ENCODE measurements at places on chromosomes 13 and 19.

DNA sequence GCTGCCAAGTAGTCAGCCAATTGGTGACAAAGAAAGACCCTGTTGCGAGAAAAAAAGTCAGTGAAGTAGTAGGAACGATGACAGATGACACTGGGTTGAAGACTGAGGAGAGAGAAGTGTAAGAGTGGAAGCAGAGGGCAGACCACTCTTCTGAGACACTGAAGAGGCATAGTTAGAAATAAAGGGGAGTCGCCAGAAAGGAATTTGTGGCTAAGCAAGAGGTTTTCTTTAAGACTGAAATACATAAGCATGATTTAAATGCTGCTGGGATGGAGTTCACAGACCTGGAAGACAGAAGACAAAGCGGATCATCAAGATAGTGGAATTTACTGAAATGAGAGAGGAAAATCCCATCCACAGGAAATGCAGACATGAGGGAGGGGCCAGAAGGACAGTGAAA is 56.2 kb upstream of the USPL1 start:
- DNase-seq: no peak

DNA sequence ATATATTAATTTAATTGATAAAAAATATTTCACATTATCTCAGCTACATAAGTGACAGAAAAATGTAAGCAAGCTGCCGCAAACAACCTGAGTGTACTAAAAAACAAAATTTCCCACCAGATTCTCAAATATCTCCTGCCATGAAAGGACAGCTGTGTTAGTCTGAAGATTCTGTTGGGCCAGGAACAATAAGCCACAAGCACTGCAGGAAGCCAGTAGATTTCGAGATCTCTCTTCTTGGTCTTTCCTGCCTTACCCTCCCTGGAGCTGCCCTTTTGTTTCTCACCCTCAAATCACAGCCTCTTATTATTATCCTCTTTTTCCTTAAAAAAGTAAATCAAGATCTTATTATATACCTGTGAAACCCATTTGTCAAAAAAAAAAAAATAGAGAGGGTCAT is 165.6 kb downstream of the EFNB2 start:
- DNase-seq: no peak

DNA sequence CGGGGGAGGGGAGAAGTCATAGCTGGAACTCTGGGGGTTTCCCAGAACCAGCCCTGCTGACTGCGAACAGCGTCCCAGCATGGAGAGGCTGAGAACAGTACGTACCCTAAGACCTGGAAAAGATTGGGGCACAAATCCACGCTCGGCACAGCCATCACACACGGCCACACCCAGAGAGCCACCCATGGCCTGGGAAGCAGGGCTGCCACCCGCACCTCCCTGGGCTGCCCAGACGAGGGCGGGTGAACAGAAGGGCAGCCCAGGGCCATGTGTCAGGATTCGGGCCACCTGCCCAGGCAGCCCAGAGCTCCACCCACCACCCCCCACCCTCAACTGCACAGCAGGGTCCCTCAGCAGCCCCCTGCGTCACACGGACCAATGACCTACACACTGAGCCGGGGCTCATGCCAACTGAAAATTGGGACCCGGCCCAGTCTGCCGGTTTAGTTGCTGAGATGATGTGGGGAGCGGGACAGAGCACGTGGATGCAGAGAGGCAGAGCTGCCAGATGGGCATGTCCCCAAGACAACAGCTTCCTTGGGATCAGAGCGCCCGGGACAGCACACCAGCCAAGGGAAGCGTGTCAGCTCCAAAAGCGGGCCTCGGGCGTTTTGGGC is 8.5 kb downstream of the UBXN6 start:
- DNase-seq: no peak

DNA sequence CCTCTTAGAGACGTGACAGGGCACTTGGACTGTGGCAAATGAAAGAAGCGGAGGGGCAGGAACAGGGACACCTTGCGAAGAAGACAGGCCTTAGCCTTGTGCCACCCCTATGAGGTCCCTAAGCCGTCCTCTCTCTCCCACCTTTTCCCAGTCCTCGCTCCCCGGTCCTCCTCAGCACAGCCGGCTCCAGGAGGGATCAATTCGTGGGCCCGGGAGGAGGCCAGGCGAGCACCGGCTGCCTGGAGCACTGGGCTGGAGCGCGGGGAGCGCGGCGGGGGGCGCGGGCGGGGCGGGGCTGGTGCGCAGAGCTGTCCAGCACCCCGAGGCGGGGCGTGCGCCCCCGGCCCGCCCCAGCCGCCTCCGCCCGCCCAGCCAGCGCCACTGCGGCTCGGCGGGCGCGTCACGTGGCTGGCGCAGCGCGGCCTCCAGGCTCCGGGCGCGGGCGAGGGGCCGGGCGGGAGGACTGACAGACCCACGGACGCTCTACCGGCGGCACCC is at the start of gene LRP3:
LRP3 (plus strand) TSS at position 466 of the 498 bp plus-strand sequence. CDS start 456 bp downstream, outside the sequence.
- DNase-seq: no peak

GRCh38 chr13:105184201-105184600 is 1351.3 kb downstream of the EFNB2 start:
- DNase-seq: no peak

DNA sequence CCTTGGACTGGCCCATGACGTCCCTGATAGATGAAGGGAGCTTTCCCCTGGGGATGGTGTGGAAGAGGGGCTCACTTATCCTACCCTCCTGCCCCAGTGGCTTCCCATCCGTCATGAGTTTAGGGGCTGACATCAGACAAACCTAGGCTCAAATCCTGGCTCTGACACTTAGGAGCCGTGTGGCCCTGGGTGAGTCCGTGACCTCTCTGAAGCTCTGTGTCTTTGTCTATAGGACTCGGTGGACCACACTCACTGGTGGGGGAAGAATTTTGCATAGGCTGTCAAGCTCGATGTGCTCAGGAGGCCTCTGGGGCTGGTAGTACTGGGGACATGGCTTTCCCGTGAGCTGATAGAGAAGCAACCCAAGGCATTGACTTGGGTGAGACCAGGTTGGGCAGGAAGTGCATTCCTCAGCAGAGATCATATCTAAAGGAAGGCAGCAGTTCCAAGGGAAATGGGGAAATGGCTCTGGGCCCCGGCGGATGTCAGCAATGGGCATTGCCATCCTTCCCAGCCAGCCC is 17.4 kb upstream of the AP1M2 start:
- DNase-seq: no peak

GRCh38 chr13:43134868-43135267 is 111.5 kb downstream of the DNAJC15 start:
- no peak for DNase-seq

GRCh38 chr19:44635581-44636438 is 7.9 kb upstream of the PVR start:
- no peak for DNase-seq

DNA sequence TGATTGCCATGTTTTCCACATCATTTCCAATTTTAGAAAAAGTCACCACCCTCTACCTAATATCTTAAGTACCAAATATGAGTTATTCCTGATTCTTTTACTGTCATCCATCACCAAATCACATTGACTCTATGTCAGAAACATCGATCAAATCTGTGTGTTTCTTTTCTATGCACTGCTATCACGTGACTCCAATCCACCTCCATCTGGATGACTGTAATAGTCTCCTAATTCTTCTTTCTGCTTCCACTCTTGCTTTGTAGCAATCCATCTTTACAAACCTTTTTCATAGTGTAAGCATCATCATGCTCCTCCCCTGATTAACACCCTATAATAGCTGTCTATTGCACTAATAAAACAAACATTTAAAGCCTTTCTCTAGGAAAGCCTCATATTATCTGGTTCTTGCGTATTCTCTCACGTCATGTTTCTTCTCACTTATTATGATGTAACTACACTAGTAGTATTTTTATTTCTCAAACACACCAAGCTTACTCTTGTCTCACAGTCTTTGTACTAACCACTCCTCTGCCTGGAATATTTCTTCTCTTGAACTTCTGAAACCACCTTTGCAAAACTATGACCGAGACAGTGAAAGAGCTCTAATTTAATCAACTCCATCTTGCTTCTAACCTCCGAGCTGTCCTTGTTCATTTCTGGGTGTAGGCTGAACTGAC is 10.7 kb upstream of the FPR3 start:
- DNase-seq: no peak

DNA sequence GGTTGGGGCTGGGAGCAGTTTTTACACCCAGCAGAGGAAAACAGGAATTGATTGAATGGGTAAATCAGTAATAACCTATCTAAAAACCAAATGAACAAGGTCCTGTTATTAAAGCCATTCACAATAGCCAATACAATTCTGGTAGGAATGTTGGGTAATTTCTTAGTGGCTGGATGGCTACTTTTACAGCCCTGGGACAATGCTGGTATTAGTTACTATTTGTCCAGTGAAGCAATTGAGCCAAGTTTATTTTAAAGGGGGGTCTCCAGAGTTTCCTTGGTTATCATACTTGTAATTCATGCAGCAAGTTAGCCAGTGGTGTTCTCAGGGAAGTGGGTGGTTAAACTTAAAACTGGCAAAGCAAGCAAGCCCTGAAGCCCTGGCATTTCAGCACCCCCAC is 92.3 kb upstream of the STARD13 start:
- no peak for DNase-seq

DNA sequence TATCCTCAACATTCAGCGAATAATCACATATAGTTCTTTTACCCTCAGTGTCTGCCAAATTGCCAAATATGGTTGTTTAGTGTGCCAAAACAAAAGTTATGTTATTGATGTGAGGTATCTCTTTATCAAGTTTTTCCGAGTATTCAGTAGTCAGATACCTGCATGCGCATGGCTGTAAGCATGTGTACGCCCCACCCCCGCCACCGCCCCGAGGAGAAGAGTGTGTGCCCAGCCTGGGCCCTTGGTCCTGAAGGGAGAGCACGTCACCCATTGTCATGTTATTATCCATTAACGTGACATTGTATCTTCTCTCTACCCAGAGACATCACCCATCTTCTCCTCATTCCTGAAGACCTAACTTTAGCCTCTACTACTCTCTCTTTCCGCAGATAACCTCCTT is 147.0 kb downstream of the SHISA2 start:
- no peak for DNase-seq

DNA sequence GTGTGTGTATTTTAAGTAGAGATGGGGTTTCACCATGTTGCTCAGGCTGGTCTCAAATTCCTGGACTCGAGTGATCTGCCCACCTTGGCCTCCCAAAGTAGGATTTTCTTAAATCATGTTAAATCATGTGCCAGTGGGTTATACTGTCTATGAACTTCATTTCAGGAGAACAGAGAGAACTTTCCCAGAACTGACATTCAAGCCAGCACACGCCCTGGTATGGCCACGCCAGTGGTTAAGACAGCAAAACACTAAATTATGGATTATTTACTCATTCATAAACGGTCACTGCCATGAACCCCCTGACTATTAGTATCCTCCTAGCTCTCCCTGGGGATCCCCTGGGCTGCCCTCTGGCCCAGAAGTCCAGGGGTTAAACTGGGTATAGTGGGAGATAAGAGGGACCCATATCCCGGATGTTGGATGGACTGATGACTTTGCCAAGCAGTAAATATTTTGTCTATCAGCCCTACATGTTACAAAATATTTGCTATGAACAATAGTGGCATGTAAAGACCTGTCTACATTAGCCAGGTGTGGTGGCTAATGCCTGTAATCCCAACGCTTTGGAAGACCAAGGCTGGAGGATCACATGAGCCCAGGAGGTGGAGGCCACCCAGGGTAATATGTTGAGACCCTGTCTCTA is 16.1 kb upstream of the STRN4 start:
- no peak for DNase-seq

- no peak for DNase-seq
Measured at GRCh38 chr19:7844405-7844804, 14.4 kb downstream of the EVI5L start.

GRCh38 chr13:42990291-42991232 is 1.5 kb downstream of the EPSTI1 start:
- no peak for DNase-seq

DNA sequence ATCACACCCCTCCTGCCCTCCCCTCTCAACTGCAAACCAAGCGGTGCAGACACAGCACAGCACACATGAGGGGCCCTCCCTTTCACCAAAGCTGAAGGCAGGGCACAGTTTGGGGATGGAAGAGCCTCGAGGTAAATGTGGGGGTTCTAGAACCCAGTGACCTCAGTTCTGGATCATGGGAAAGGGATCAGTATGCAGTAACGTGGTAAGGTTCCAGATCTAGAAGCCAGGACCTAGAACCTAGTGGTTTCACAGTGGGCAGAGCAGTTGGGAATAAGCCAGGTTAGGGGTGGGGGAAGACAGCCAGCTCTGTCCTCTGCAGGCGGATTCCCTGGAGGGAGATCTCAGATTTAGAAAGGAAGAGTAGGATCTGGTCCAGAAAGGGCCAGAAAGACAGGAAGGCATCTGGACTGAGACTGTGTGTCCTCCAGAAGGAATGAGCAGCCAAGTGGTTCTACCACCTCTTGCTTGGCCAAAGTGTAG is 3.1 kb downstream of the FTL start:
- no peak for DNase-seq

DNA sequence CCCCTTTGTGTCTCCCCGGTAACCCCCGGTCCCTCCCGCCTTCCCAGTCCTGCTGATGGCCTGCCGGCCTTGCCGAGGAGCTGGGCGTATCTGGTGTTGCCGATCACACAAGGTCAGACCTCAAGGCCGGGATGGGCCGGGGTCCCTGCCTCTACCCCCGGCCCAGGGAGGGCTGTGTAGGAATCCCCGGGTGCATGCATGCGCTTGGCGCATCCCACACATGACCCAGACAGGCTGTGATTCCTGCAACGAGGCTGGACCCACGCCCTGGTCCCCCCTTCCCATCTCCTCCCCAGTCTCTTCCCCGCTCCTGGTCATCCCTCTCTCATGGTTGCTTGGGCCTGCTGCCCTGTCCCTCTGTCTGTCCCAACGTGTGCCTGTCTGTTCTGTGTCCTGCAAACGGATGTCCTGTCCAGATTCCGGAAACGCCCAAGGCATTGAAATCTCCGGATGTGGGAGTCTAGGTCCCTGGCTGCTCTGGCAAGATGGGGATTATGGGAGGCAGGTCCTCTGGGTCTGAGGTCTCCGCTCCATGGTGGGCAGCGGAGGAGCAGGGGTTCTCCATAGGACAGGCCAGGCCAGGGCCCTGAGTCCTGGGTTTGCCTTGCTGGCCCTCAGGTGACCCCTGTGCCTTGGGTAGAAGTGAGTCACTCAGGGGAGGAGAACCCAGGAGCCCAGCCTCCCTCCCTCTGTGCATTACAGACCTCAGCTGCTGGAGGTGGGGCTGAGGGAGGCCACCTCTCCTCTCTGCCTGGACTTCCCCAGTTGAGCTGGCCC is 1.6 kb downstream of the PKN1 start:
- peak; percentile 26 for DNase-seq

DNA sequence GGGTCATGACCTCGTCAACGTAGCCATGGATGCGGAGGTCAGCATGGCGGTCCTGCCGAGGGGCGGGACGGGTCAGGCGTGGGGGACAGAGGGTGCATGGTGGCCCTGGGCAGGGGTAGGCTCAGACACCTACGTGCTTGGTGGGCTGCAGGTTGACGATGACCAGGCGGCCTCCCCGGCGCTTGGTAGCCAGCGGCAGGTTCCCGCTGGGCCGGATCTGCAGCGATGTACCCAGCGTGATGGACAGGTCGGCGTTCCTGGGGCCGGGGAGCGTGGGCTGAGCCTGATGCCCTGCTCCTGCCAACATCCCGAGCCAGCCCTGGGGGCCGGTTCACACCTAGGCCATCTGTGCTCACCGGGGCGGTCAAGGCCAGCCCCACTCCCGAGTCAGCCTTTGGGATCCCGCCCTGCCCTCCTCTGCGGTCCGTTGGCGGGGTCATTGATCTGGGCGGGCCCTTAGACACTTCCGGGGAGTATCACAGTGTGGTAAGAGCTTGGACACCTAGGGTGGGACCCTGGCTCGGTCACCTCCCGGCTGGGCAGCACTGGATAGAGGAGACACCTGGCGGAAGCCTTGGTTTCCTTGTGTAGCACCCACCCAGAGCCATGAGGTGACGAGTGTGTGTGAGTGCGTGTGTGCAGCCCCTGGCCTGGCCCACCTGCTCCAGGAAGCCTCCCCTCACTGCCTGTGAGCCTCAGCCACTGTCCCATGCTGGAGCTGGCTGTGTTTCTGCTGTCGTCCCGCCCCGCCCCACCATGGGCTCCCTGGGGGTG is 7.3 kb downstream of the SIRT6 start:
- no peak for DNase-seq

Data from HFF-Myc (cell line).